ENCODE measurements at places on chromosomes 11 and 22.

DNA sequence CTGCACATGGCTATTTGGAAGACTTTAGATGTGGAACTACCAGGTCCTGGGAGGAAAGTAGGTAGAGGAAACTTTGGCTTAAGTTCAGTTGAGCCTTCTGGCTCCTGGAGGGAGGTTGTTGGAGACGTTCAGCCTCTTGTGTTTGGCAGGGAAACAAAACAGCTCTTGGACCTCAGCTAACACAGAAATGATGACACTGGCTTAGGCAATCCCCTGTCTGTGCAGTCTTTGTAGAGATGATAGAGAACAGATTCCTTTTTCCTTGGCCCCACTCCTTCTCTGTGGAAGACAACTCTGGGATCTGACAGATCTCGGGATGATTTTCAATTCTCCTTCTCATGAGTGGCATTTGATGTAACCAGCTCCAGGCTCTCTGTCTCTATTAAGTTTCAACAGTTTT lies 428.5 kb downstream of the TMEM135 start:
- DNase-seq = no peak

DNA sequence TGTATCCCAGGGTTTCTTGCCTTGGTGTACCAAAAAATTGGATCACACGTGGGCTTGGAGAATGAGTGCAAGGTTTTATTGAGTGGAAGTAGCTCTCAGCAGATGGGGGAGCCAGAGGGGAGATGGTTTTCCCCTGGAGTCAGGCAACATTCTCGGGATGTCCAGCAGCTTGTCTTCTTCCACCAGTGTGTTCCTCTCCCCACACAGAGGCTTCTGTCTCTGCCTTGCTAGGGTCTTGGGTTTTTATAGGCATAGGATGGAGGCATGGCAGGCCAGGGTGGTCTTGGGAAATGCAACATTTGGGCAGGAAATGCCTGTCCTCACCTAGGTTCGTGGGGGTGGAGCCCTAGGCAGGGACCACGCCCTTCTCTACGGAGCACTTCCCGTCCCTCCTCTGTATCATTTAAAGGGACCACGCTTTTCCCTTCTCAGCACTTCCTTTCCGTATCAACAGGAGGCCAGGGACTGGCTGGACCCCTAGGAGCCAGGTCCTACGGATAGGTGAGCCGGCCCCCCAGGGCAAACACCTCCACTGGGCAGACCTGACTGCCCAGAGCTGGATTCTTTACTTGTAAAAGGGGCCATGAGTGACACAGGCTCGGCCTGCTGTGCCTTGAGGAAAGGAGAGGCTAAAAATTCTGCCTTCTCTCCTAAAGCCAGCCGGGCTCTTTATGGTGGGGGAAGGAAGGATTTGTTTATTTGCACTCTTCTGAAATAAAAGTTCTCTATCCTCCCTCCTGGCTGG lies 55.3 kb upstream of the CCDC188 start:
- DNase-seq = peak; percentile 52

GRCh38 chr11:33779849-33780528 lies 5.7 kb upstream of the FBXO3 start:
- no peak for DNase-seq

GRCh38 chr11:14916403-14916802 lies 24.4 kb upstream of the CYP2R1 start:
- no peak for DNase-seq

DNA sequence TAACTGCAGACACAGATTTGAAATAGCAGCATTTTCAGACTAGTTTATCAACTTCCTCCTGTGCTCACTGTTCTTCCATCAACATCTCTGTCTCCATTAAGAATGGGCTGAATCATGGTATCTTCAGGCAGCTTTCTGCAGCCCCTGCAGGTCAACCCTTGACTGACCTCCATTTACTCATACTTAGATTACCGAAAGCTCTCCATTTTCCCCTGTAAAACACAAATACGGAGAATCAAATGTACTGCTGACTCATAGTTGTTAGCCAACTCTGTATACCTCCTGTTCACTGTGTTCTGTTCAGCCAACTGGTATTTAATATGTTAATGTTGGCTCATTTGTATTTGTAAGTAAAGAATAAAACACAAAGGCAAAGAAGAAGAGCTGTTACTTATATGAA lies 364.0 kb downstream of the CASP12 start:
- DNase-seq = no peak

DNA sequence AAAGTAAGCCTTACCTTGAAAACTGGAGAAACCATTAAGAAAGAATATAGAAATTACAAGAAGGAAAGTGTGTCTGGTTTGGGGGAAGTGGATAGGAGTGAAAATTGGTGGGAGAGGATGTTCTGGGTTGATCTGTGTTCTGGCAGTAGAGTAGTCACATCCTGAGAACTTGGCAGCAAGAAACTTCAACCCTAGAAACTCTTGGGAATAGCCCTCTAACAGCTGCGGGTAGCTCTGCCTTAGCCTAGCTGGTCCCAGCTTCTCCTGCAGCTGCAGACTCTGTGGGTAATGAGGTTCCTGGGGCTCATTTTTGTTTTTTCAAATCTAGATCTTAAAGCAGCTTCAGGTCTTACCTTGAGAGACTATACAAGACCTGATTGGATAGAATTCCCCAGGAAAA lies 24.2 kb upstream of the OR6X1 start:
- DNase-seq = no peak

- no peak for DNase-seq
These were observed 966.3 kb downstream of the JRKL start for GRCh38 chr11:97356144-97356543.

- DNase-seq = no peak
These were observed 56.1 kb upstream of the POU2AF1 start for GRCh38 chr11:111435046-111435698.

DNA sequence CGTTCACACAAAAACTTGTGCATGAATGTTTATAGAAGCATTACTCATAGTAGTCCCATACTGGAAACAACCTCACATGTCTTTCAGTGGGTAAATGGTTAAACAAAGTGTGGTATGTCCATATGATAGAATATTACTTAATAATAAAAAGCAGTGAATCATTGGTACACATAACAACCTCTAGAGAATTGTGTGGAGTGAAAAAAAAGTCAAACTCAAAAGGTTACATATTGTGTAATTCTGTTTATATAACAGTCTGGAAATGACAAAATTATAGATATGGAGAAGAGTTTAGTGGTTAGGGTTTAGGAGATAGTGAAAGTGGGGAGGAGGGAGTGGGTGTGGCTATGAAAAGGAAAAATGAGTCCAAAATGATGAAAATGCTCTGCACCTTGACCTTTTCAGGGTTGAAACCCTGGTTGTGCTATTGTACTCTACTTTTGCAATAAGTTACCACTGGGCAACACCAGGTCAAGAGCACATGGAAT lies 243.4 kb upstream of the DDI1 start:
- no peak for DNase-seq

GRCh38 chr22:47736186-47737034 lies 974.0 kb downstream of the TBC1D22A start:
- no peak for DNase-seq

DNA sequence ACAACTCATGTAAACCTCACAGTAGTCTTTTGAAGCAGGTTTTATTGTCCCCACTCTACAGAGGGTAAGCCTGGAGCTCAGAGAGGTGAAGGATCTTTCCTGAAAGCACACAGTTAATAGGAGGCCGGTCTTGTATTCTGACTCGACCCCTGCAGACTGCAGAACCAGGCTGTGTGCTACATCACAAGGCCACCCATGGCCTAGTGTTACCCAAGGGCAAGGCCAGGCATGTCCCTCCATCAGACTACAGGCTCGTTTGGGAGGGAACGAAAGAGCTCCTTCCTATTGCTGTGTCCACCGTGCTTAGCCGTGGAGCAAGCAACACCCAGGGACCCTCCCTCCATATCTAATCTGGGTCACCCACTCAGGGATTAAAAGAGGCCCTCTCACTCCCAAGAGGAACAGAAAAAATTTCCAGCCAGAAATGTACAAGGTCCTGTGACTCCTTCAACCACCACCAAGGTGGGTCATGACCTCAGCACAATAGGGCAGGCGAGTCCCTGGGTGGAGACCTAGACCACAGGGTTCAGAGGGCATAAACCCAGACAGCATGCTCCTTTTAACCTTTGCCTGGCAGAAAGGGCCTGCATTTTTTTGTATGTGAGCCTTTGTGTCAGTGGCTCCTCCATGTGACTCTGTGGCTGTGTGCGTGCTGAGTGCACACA lies 6.3 kb upstream of the SMIM35 start:
- no peak for DNase-seq

DNA sequence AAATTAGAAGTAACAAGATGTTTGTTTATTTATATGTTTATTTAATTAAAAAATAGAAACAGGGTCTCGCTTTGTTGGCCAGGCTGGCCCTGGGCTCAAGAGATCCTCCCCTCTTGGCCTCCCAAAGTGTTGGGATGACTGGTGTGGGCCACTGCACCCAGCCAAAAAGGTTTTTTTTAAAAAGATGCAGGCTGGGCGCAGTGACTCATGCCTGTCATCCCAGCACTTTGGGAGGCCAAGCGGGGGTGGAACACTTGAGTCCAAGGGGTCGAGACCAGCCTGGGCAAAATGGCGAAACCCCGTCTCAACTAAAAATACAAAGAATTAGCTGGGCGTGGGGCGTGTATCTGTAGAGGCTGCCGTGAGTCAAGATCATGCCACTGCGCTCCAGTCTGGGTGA lies 13.4 kb downstream of the DRD4 start:
- DNase-seq = no peak

DNA sequence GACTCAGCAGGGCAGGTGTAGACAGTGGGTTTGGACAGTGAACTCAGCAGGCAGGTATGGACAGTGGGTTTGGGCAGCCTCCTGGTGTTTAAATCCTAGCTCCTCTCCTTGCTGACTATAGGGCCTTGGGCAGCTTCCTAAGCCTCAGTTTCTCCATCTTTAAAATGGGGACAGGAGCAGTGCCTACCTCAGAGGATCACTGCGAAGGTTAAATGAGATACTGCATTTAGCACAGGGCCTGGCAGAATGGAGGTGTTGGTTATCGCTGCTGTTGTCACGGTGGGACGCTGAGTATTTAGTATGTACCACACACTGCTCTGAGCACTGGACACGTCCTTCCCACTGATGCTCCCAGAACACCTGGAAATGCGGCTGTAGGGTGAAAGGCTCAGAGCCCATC lies 14.4 kb upstream of the SCGB1A1 start:
- DNase-seq = no peak

DNA sequence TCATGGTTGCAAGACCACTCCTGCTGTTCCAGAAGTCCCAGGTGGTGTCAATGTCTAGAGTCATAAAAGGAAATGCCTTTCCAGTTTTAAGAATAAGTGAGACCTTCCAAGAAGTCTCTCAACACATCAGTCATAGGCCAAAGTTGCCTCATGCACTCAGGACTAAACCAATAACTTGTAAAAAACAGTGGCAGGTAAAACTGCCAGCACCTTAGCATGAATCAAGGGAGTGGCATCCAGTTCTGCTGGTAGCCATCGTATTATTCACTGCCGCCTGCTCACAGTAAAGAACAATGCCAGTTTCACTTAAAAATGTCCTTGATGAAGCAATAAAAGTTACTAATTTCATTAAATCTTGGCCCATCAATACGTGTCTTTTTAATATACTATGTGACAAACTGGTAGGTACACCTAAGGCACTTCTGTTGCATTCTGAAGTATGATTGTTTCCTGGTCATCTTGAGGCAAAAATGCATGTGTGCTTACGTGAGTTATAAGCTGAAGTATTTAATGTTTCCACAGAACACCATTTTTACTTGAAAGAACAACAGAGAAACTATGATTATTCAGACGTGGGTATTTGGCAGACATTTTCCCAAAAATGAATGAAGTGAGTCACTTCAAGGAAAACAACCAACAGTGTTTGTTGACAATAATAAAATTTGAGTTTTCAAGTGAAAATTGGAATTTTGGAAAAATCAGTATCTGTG lies 125.2 kb upstream of the SNX19 start:
- DNase-seq = no peak

- no peak for DNase-seq
These were observed 5.5 kb downstream of the CBX6 start for GRCh38 chr22:38866399-38867123.

- no peak for DNase-seq
These were observed 7.1 kb downstream of the DGCR2 start for GRCh38 chr22:19114984-19115552.

GRCh38 chr11:74683941-74684481 lies 47.2 kb downstream of the CHRDL2 start:
- DNase-seq = no peak

DNA sequence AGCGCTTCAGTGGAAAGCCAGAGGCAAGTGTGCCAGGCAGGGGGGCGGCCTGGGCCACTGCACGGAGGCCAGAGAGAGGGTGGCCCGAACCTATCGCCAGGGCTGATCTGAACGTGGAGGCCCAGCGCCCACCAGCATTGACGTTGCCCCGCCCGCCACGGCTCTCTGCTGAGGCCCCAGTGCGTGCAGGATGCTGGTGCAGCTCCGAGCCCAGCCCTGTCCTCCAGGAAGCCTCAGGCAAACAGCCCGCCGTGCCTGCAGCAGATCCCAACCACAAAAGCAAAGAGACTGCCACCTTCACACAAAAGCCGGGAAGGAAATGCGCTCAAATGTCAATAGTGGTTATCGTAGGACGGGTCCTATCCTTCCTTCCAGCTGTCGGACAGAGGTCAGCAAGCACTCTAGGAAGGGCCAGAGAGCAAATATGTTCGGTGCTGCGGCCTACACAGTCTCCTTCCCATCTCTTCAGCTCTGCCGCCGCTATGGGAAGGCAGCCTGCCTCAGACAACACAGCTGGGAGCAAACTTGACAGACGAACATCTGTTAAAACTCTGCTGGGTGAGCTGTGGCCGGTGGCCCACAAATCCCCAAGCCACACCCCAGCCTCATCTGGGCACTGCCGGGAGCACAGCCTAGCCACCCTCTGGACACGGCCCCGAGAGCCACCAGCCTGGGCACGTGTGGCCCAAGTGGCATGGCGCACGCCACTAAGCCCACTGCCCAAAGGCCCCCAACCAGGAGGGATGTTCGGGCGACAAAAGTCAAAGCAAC lies 146.2 kb downstream of the CRYBB2 start:
- no peak for DNase-seq

- peak; percentile 44 for DNase-seq
These were observed 20.6 kb downstream of the APOBEC3H start for GRCh38 chr22:39117585-39118191.

DNA sequence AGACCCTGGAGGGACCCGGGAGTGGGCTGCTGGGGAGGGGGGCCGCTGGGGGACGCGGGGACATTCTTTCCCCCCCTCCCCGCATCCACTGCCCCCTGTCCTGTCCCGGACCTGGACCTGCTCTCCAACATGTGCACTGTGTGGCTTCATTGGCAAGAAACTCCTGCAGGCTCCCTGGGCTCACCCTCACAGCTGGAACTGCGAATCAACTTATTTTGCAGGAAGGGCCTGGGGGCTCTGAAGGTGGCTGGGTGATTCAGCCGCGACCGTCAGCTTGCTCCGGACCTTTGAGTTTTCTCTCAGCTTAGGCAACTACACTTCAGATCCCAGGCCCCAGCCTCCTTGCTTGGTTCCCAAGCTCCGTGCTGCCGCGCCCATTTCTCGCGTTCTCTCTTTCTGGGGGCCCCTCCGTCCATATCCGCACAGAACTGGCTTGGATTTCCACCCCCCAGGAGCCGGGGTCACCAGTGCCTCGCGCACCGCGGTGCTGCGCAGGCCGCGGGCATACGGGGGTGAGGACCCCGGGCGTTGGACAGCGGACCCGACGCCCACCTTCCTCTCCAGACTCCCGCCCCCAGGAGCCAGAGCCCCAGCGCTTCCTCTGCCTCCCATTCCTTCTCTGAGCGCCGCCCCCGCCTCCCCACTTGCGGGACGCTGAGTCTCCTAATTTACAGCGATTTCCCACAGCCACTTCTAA lies 471 bp upstream of the AHNAK start:
- no peak for DNase-seq
